ENCODE measurements at places on chromosomes 1 and 21.

- peak; percentile 37 for DNase-seq
Measured at GRCh38 chr21:45128613-45129188, 54.3 kb downstream of the ADARB1 start.

- no peak for DNase-seq
Measured at GRCh38 chr1:68141071-68142021, 90.9 kb upstream of the DIRAS3 start.

- DNase-seq = no peak
Measured at GRCh38 chr21:27363719-27364477, 397.0 kb upstream of the ADAMTS5 start.

DNA sequence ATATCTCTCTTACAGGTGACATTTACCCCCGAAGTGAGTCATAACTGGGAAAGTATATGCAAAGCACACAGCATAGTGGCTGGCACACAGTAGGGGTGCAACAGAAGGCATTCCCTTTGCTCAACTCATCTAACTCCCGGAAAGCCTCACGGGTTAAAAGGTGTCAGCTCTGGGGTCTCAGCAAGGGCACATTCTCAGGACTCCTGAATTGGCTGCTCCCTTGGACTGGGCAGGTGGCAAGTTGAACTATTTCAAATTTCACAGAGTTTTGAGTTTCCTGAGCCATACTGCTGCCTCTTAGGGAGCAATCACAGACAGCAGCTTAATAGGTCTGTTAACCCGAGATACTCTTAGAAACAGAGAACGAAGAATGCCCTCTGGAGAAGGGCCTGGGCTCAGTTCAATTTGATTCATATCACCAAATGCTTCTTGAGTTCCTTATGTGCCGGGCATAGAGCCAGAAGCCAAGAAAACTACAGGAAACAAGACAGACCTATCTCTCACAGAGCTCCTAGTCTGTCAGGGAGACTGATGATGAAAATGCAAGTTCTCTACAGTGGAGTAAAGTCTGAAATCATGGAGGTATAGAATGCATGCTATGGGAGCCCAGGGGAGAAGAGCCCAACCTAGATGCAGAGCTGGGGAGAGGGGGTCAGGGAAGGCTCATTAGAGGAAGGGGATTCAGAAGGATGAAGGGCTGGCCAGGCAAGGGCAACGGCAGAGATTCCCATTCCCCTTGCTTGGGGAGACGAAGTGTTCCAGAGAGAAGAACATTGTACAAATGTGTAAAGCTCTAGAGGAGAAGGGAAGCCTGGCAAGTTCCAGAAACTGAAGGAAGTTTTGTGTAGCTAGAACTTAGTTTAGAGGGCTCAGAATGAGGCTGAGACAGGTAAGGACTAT, 143.9 kb upstream of the HMGB4 start:
- DNase-seq = no peak

GRCh38 chr1:26744075-26744959, 43.4 kb upstream of the PIGV start:
- DNase-seq = no peak

DNA sequence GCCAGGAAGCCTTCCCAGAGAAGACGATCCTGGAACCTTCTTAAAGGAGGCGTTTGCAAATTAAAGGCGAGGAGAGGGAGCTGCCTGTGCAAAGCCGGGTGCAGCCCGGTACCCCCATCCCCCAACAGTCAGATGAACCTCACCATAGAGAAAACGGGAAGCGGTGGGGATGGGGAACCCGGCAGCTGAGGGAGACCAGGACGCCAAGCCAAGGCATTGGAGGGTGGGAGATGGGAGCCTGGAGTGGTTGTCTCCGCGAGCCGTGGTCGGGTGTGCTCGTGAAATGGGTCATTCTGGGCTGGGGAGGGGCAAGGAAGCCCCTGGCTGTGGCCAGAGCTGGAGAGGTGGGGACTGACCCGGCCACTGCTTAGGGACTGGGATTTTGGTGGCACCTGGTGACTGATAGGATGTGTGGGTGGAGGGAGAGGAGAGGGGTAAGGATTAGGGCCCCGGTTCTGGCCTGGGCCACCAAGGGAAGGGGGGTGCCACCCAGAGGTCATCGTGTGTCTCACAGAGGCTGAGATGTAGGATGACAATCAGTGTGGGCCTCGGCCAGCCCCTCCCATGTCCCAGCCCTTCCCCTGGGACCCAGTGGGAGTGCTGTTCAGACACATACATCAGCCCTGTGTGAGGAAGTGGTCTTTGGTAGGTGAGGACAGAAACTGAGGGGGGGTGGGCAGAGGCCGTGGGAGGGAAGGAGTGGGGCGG, 676 bp upstream of the PADI2 start:
- DNase-seq = no peak

DNA sequence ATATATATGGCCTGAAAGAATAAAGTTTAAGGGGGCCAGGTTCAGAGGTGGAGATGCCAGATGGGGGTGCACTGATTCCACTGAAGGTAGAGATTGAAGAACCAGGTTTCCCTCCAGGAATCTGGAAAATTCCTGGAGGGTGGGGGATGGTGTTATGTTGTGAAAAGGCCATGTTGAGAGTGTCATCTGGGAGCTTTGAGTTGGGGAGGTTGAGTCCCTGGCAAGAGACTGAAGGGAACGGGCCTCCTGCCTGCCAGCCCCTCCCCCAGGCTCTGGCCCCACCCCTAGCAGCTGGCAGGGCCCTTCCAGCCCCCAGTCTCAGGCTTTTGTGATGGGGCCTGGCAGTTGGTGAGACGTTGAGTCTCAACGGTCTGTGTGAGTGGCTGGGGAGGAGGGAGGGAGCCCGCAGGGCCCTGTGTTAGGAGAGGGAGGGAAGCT, 4.1 kb downstream of the PTPRU start:
- DNase-seq = no peak

DNA sequence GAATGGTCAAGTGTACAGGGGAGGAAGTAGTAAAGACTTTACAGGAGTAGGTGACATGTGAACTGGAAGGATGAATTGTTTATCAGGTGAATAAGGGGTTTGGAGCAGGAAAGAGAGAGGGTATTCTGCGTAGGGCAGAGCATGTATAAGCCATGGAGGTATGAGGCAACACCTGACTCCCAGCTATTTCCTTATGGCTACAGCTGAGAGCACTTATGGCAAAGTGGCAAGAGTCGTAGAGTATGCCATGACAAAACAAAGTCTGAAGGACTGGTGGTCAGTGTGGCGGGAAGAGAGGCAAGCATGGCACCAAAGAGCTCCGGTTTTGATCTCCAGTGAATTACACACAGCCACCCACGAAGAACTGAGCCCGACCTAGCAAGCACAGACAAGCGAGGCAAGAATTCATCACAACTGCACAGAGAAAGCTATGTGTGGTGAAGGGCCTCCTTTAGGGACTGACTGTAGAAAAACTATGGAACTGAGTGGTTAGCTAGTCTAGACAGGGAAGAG, 9.0 kb upstream of the ELOVL1 start:
- no peak for DNase-seq

- DNase-seq = no peak
Measured at GRCh38 chr1:145846201-145846612, 777 bp downstream of the NUDT17 start.

GRCh38 chr1:213658457-213658856, 329.3 kb upstream of the PROX1 start:
- DNase-seq = no peak

- peak; percentile 66 for DNase-seq
Measured at GRCh38 chr1:150567717-150568593, 11.5 kb downstream of the MCL1 start.

- DNase-seq = no peak
Measured at GRCh38 chr1:232457595-232457994, 172.3 kb downstream of the SIPA1L2 start.

DNA sequence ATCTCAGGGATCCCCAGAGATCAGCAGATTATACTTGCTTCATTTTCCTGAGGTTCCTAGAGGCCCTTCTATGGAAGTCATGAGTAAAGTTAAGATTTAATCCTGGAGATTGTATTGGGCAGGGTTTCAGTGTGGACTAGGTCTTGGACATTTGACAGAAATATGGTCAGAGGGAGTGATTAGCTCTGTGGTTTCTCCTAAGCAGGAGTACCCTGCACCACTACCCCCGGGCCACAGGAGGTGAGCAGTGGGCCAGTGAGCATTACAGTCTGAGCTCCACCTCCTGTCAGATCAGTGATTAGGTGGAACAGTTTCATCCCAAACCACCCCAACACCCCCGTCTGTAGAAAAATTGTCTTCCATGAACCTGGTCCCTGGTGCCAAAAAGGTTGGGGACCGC, 43.2 kb downstream of the PHACTR4 start:
- DNase-seq = no peak

DNA sequence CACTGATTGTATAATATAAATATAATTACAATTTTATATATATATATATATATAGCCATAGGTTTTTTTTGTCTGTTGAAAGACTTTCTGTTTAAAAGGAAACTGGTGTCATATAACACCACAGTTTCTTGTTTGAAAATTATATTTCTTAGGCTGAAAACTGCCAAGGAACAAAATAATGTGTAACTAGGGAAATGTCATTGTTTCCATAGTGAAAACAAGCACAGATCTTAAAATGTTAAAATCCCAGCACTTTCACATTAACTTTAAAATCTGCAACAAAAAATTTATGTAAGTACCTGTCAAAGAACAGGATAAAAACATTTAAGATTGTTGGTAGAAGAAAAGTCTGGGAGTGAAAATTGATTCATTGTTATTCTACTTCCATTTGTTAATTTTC, 104.2 kb downstream of the ATP6V1G3 start:
- DNase-seq = no peak

GRCh38 chr1:238674316-238674715, 712.1 kb upstream of the CHRM3 start:
- DNase-seq = no peak

DNA sequence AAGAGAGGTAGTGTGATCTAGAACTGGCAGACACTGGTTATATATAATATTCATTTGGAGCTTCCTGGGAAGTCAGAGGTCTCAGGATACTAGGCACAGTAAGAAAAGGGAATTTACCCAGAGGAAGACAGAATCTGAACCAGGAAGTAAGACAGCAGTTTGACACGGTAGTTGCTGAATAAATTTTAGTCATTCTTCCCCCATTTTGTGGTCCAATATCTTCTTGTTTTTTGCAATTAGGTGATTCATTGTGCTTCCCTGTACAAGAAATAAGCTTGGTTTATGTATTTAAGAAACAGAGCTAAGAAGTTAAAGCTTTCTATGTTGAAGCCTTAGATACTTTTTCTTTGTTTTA, 1.3 kb downstream of the TMEM167B start:
- DNase-seq = no peak

GRCh38 chr21:34158866-34159835, 85.8 kb downstream of the MRPS6 start:
- no peak for DNase-seq

DNA sequence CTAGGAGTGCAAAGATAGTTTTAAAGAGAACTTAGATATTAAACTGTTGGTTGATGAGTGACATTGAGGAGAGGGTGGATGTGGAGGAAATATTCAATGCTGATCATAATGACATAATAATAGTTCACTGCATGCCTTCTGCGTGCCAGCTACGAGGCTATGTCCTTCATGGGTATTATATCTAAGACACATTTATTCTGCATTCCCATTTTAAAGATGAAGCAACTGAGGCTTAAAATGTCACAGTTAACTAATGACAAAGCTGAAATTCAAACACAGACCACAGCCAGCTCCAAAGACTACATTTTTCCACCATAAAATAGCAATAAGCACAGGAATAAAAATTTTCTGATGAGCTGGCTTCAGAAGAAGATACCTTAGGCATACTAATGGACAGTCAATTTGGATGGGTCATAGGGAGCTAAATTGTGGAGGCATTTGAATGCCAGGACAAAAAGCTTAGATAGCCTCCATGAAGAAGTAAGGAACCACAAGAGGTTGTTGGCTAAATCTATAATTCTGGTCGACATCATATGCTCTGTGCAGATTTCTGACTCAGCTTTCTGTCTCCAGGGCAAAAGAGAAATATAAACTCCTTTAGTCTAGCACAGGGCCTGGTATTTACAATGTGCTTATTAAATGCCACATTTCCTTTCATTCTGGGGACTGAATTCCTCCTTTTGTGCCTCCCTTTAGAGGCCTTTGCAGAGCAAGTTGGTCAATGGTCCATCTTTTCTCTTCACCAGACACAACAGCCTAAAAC, 71.2 kb upstream of the NRIP1 start:
- no peak for DNase-seq

- no peak for DNase-seq
Measured at GRCh38 chr1:24443241-24443656, 27.6 kb downstream of the NIPAL3 start.

- DNase-seq = no peak
Measured at GRCh38 chr21:16376673-16377072, 646.9 kb downstream of the USP25 start.

- no peak for DNase-seq
Measured at GRCh38 chr1:222975472-222976122, 160.8 kb downstream of the DISP1 start.

DNA sequence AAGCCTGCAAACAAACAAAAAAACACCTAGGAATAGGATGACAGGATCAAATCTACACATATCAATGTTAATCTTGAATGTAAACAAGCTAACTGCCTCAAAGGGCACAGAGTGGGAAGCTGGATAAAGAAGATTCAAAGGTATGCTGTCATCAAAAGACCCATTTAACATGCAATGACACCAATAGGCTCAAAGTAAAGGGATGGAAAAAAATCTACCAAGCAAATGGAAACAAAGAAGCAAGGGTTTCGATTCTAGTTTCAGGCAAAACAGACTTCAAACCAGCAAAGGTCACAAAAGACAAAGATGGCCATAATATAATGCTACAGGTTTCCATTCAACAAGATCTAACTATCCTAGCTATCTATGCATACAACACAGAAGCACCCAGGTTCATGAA, 16.2 kb upstream of the OR2T10 start:
- no peak for DNase-seq

GRCh38 chr21:45324489-45325205, 37.0 kb upstream of the POFUT2 start:
- no peak for DNase-seq

DNA sequence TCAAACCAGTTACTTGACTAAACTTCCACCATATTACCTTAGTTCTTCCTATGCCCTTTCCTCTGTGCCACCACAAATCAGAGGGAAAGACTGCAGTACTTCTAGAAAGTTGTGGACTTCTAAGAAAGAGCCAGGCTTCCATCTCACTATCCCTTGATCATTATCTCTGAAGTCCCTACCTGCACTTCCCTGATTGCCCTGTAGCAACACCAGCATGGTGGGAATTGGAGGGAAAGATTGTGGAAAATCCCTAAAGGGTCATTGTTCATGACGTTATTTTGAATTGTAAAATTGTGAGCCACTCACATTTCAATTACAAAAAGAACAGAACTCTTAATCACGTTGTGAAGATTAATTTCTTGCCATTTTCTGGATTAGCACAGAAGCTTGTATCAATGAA, 23.4 kb upstream of the KIAA1614 start:
- no peak for DNase-seq

- no peak for DNase-seq
Measured at GRCh38 chr1:27992276-27992675, 32.5 kb downstream of the XKR8 start.

DNA sequence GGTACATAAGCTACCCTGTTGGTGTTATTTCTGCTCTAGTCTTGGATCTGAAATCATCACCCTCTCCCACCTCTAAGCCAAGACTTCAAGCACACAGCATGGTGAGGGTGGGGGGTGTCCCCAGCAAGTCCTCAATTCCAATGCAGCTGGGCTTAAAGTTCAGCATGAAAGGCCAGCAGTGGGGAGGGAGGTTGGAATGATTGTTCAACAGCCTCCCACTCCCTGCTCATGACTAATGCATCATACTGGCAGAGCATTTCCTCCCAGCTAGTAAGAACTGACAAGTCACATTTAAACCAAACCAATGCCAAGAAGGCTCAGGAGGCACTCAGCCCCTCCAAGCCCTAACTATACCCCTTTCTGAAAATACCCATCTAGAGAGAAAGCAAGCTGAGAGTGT, 50.1 kb downstream of the TIAM1 start:
- no peak for DNase-seq

- DNase-seq = no peak
Measured at GRCh38 chr1:187270256-187270655, 441.5 kb downstream of the PLA2G4A start.

Measured in progenitor cell of endocrine pancreas (in vitro differentiated cells).